ENCODE measurements at places on chromosomes 5 and 9.
A peak's percentile ranks its signal among the peaks of the same experiment; 100 is the strongest.

GRCh38 chr9:33380390-33381094 is 21.8 kb downstream of the AQP7 start:
- DNase-seq = peak; percentile 75

DNA sequence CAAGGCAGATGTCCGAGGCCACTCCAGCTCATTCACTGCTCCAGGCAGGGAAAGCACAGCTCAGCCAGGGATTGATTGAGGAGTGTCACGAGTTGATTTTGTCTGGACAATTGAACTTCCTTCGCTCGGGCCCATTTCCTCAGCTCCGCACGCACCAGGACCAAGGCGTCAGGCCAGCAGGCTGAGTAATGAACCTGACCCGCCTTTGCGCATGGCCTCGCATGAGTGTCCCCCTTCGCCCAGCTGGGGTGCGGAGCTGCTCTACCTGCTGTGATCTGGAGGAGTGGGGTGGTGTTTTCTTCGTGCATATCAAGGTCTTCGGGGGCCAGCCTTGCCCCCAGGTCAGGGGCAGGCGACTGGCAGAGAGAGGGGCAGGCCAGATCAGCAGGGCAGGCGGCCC is 44.0 kb downstream of the VAV2 start:
- DNase-seq = no peak

DNA sequence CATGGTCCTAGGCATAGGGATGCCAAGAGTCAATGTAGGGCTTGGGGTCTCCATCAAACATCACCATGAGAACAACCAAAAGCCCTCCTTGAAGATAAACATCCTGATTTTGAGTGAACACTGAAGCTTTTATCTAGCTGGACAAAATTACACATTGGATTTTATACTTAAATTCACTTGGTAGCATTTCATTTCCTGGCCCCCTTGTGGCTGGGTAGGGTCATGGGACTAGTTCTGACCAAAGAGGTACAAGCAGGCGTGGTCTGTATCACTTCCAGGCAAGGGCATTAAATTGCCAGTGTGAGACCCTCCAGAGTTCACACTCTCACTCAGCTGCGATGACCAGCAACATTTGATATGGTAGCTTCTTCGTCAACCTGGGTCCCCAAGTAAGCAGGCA is 320.3 kb downstream of the ACTL7B start:
- DNase-seq = no peak

- no peak for DNase-seq
These were observed 24.7 kb downstream of the NTRK2 start for GRCh38 chr9:84694248-84694647.

DNA sequence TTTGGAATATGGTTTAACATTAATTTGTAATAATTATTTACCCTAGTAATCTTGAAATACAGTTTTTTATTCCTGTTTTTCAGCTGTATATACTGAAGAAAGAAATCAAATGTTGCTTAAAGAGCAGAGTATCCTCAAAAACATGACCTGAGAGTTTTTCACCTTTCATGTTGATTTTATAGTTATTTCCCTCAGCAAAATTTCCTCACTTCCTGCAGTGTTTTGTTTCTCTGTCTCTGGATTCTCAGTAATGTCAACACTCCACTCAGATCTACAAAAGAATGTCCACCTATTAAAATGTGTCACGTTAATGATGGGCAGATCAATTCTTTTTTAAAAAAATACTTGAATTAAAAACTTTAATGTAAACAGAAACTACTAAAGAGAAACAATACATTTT is 398.3 kb downstream of the ANXA1 start:
- no peak for DNase-seq

DNA sequence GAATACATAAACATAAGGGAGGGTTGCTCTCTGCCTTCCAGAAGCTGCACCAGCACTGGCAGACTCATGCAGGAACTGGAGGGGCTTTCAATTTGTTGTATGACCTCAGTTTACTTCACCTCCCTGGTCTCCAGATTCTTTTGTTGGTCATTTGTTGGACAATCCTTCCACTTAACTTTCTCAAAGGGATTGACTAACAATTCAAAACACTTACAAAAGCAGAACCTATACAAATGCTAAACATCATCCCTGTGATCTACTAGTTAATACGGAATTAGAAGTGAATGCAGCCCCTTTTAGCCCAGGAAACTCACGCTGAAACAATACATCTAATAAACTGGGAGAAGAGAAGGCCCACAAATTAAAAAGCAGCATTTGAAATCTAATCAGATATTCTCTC is 404.6 kb upstream of the BRINP1 start:
- DNase-seq = no peak

DNA sequence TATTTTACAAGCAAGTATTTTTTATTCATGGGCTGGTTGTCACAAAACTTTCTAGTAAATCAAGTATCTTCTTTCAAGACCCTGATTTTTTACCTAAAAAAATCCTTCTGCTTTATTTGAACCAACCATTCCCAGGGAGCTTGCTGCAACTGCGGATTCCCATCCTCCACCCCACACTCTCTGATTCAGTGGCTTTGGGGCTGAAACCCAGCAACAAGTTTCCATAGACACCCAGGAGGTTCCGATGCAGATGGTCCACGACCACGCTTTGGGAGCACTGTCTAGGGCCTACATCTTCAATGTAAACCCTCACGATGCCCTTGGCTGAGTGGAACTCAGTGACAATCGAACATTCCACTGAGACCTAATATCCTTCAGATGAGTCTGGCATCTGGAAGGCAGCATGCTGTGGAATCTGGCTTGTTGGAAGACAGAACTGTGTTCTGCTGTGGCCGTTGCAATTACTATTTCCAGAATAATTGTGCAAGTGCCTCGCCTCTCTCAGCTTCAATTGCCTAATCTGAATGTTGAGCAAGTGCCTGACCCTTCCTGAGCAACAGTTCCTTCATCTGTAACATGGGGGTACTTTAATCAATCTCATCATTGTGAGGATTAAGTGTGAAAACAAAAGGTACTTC is 105.1 kb downstream of the INSYN2B start:
- DNase-seq = no peak

- no peak for DNase-seq
These were observed 19.5 kb downstream of the RAD1 start for GRCh38 chr5:34895641-34896419.

GRCh38 chr9:131645078-131645776 is 94.6 kb downstream of the RAPGEF1 start:
- DNase-seq = peak; percentile 85

DNA sequence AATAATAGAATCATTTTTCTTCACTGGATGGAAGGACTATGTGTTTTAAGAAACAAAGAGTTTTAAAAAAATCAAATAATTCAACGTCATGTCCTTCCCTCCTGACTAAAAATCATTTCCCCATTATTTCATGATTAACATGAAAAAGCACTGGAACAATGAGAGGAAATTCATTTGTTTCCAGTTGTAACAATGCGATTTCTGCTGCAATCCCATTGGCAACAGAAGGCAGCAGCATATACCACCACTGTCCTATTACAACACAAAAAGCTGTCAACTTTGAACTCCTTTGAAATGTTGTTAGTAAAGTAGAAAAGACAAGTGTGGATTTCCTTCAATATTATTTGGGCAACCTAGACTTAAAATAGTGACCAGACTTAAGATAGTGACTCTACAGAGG is 3.1 kb downstream of the C5orf63 start:
- no peak for DNase-seq

DNA sequence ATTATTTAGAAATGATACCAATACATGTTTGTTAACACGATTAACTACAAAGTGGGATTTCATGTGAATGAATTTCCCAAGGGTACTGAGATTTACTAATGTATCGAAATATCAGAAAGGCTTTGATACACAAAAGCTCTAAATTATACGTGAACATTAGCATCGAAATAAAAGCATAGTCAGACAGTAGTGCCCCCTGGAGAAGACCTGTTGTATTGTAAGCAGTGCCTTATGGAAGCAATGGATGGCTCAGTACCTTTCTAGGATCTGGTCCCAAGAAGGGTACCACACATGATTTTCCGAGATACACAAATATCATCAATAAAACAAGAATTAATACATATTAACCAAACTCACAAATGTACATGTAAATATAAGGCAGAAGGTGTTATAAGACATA is 153.8 kb downstream of the CDH12 start:
- DNase-seq = no peak

- no peak for DNase-seq
These were observed 183.2 kb upstream of the DAB2 start for GRCh38 chr5:39608024-39608423.

GRCh38 chr5:170656346-170656745 is 127.2 kb upstream of the GABRP start:
- no peak for DNase-seq

GRCh38 chr9:96071076-96071814 is 195.8 kb downstream of the ERCC6L2 start:
- DNase-seq = no peak

DNA sequence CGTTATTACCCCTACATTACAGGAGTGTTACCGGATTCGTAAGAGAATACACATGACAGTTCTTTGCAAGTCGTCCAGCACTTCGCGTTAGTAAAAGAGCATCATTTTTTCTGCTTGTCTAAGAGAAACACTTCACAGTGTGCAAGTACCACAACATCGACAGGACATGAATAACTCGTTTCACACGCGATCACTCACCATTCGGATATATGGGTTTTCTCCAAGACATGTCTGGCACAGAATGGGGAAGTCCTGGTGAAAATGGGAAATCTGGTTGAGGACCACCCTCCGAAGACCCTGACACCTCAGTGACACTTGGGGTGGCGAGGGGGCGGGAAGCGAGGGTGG is 642 bp downstream of the RBM22 start:
- no peak for DNase-seq

DNA sequence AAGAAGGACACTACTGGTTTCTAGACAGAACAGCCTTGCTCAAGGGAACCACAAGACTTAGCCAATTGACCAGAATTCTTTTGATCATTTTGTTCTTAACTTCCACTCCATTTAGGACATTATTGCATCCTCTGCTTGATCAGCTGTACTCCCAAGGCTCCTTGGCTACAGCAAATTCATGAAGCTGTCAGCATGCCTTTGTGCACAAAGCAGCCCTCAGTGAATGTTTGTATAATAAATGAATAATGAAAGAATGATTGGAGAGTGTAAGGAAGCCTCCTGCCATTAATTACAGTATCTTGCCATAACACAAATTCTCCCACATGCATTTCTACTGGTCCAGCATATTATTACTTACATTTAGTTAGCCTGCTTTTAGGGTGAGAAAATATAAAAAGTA is 449.6 kb downstream of the SLCO4C1 start:
- no peak for DNase-seq

DNA sequence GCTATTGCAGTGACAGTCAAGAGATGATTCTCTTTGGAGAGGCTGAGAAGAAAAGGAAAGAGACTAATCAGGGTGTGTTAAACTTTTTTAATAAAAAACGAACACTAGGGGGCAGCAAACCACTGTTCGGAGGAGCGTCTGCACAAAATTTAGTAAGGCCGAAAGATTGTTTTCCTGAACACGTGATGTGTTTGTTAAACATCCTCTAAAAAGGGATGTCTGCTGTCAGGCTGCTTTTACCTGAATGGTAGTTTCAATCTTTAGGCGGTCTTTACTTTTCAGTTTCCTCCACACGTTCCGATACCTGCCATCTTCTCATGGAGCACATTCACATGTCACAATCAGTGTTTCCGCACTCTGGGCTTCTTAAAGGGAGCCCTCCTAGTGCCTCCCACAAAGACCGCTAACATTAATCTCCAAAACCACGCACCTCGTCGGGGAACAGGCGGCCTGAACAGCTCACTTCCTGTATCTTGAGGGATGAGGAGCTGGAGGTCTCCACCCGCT is 125.2 kb downstream of the GPBP1 start:
- DNase-seq = no peak
